Fibroblast of skin of scalp (primary cell): ENCODE measurements at places on chromosomes 12 and 14.

GRCh38 chr12:119809023-119809422 lies 68.1 kb downstream of the CIT start:
- no peak for DNase-seq

DNA sequence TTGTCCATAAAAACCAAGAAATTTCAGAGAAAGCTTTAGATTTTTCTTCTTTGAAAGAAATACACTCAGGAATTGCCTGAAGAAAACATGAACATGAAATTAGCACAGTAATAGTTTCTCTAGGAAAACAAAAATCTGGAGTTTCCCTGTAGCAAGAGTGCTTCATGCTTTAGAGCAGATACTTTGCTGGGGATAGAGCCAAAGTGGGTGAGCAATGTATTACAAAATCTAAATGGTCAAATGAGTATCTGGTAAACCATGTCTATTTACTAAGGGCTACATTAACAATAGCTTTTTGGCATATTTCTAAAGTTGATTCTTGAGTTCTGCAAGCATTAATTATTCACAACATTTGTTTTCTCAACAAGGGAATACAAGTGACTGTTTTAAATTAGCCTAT lies 26.2 kb downstream of the AVPR1A start:
- DNase-seq: no peak

GRCh38 chr14:86596024-86596423 lies 1066.1 kb downstream of the FLRT2 start:
- DNase-seq: no peak

GRCh38 chr12:85058339-85058738 lies 22.2 kb downstream of the LRRIQ1 start:
- no peak for DNase-seq

DNA sequence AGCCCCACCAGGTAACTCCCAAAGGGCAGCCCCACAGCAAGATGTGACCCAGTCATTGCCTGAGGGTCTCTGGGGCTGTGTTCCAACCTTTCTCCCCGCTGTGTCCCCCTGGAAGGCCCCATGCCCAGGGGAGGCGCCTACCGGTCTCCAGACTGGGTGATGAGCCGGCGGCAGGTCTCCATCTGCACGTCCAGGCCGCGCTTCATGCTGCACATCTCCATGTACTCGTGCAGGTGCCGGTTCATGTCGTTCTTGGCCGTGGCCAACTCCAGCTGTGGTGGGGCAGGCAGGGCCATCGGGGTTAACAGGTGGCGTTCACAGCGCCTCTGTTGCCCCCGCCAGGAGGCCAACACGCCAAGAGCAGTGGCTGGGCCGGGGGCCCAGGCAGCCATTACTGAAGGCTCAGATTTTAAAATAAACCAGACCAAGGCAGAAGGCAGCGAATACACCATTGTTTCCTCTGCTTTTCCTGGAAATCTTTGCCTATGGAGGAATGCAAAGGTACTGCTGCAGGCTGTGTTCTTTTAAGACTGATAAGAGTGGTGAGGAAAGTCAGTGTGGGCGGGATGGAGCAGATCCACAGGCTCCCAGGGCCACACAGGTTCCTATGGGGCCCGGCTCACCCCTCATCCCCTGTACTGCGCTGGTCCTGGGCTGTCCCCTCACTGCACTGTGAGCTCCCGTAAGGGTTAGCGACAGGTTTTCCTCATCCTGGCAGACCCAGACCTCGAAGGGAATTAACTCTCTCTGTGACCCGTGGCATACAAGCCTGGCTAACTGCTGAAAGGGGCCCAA lies 7.3 kb downstream of the GAPDH start:
- no peak for DNase-seq

GRCh38 chr14:68312884-68313610 lies 479.8 kb downstream of the ZFP36L1 start:
- DNase-seq: no peak

- DNase-seq: no peak
Observed at GRCh38 chr12:58368001-58368400, 426.6 kb downstream of the ATP23 start.

DNA sequence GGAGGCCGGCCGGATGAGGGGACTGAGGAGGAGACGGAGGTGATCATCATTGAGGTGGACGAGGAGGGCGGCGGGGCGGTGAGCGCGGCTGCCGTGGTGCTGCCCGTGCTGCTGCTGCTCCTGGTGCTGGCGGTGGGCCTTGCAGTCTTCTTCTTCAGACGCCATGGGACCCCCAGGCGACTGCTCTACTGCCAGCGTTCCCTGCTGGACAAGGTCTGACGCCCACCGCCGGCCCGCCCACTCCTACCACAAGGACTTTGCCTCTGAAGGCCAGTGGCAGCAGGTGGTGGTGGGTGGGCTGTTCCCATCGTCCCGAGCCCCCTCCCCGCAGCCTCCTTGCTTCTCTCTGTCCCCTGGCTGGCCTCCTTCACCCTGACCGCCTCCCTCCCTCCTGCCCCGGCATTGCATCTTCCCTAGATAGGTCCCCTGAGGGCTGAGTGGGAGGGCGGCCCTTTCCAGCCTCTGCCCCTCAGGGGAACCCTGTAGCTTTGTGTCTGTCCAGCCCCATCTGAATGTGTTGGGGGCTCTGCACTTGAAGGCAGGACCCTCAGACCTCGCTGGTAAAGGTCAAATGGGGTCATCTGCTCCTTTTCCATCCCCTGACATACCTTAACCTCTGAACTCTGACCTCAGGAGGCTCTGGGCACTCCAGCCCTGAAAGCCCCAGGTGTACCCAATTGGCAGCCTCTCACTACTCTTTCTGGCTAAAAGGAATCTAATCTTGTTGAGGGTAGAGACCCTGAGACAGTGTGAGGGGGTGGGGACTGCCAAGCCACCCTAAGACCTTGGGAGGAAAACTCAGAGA lies 9.6 kb downstream of the MMP14 start:
- no peak for DNase-seq

DNA sequence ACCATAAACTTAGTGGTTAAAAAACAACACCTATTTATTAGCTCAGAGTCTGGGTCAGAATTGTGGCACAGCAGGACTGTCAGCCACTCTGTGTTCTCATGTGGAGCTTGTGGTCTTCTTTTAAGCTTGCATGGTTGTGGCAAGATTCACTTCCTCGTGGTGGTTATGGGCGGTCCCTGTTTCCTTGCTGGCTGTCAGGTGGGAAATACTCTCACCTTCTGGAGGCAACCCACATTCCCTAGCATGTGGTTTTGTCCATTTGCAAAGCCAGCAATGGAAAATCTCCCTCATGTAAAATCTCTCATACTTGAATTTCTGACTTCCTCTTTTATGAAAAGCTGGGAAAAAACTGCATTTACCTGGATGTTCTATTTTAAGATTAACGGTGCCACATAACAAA lies 229.8 kb downstream of the ALX1 start:
- DNase-seq: no peak
